ENCODE measurements at places on chromosomes 6 and 20.

GRCh38 chr6:87879132-87879861, 168.3 kb upstream of the SPACA1 start:
- DNase-seq = no peak

- no peak for DNase-seq
Measured at GRCh38 chr6:118391086-118391485, 157.0 kb upstream of the PLN start.

DNA sequence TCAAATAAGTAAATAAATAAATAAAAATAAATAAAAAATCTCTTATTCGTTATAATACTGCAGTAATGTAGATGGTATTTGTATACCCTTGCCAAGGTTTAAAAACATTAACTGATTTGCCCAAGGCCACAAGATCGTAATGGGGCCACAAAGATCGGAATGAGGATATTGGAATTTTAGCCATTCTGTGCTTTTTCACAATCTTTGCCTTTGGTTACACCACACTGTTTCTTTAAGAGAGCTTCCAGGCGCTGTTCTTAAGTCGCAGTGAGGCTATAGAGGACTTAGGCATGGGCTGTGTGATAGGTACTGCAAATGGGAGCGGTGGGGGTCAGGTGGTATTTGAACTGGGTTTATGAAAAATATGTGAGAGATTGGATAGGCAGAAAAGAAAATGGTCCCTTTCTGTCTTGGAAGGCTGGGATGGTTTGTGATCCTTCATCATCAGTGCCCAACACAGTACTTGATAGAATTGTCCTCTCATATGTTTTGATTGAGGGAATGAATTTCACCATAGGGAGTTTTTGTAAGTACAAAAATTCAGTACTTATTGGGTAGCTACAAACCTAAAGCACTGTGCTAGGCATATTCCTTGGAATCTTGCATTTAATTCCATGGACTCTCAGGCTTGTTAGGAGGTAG, 1.4 kb downstream of the NUS1 start:
- no peak for DNase-seq

DNA sequence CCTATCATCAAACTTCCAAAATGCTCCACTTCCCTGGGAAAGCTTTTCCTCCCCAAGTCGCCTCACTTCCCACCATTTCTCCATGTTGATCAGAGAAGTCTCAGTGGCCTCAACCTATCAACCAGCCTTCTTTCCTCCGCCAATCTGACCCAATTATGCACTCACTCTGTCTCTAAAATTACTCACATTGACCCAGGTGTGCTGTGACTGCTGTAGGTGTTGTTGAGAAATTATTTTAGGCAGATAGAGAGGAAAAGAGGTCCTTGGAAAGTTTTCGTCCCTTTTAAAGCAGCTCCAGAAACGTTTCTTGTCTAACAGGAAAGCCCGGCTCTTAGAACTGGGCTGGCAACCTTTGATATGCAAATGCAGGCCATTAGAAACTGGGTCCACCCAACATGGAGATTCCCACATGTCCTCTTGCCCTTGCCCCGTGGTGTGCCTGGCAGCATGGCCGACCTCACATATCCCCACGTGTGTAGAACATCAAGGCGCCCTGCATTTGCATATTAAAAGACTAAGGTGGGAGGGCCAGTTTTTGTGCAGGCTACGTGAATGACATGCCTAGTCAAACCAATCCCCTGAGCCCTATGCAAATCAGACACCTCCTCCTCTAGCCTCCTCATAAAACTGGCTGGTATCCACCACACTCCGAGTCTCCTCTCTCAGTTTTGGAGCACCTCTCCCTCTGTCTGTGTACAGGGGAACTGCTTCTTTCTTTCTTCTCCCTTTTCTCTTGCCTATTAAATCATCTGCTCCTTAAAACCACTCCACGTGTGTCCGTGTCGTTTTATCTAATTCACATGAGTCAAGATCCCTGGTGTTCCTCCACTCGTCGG, 12.9 kb downstream of the IPCEF1 start:
- no peak for DNase-seq

GRCh38 chr6:151488226-151488625, 5.6 kb upstream of the CCDC170 start:
- DNase-seq = no peak

DNA sequence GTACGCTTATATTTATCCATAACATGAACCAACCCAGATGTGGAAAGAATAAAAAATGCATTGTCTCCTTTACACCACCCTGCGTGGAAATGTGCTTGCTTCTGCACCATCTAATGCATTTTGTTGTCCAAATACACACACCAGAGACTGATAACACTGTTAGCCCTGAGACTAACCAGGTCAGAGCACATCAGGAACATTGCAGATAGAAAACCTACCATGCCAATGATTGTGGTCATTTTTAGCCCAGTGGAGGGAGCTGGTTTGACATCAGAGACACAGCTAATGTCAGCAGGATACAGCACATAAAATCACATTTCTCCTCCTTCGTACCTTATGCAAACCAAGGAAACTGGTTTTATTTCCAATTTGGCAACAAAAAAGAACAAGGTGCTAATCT, 528.7 kb downstream of the DOK5 start:
- DNase-seq = no peak
